ENCODE measurements at places on chromosomes 5 and 9.

DNA sequence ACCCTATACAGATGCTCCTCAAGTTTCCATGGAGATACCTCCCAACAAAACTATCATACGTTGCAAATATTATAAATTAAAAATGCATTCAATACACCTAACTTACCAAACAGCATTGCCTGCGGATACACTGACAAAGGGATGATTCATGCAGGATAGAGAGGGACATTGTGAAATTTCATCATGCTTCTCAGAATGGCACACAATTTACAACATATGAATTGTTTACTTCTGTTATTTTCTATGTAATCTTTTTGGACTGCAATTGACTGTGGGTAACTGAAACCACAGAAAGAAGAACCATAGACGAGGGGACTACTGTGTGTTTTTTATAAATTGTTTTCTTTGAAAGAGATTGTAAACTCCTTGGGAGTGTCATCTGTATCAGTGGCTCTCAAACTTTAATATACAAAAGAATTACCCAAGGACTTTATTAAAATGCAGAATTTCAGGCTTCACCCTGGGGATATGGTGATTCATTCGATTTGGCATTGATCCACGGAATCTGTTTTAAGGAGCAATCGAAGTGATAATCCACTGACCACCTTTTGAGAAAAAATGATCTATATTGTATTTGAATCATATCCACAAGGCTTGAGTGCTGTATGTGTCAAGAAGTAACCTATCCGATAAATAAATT is 146.4 kb downstream of the SGCD start:
- no peak for DNase-seq

DNA sequence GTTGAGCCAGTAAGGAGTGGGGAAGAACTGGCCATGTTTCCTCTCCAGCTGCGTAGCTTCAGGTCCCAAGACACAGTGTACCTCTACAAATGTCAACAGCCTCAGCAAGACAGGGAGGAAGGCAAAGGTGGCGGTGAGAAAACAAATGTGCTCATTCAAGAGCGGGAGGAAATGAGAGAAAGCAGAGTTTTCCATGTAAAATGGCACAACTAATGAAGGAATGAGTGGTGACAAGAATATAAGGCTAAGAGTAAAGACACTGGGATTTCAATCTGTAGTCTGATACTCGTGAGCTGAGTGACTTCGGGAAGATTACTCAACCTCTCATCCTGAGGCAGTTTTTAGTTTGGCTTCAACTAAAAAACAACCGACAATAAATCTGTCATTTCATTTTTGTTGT is 67.6 kb downstream of the DPYSL3 start:
- DNase-seq = no peak

DNA sequence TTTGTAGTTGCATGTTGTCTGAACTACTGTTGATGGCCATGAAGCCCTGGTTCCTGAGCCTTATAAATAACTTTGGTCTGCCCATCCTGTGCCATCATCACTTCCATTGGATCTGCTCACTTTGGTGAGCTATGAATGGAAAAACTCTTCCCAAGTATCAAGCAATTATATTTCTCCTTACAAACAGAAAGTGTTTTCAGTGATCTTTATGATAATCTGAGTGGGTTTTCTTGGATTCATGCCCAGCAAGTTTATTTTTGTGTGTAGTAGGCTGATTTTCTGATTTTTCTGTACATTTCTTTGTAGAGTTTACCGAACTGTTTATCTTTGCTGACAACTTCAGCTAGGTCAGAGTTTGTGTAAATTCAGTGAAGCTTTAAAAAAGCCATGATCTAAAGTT is 31.0 kb downstream of the CAMK4 start:
- DNase-seq = no peak

GRCh38 chr5:171774418-171774817 is 11.2 kb upstream of the SMIM23 start:
- no peak for DNase-seq

DNA sequence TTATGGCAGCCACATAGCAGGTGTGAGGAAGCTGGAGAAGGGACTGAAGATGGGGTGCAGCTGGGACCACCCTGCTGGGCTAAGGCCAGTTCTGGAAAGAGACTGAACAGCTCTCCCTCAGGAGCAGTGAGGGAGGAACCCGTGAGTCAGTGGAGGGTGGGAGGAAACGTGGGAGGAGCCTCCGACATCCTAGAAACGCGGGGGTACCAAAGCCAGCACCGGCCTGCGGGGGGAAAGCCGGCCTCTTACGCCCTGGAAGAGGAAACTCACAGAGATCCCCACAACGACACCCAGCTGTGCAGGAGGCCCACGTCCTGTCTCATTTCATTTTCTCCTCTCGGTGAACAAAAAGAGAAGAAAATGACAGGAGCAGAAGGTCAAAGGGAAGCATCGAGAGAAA is 185.8 kb upstream of the IRX4 start:
- no peak for DNase-seq

DNA sequence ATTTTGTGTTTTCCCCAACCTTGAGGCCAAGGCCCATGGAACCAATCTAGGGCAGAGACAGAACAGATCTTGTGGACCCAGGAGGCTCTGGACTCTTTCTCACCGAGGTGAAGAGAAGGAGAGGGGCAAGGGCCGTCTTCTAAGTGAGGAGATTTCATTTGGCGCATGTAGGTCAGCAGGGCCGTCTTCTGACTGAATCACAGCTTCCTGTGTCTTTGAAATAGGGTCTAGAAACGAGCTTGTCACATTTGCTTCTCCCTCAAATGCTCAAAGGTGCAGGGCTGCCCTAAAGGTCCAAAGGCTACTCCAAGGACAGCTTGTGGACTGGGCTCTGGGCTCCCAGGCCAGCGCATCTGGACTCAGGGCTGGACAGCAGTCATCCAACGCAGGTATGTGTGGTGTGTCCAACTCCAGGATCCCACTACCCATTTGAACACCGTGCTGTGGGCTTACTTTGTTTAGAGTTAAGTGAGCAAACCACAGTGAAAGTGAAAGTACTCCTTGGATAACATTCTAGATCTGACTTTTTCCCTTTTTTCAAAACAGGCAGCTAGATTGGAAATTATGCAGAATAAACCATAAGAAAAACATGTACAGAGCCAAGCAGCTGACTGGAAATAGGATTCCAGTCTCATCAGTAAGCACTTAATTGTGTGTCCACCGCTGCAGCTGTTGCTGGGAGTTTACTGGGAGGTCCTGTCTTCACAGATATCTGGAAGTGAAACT is 357.0 kb downstream of the GADD45G start:
- peak; percentile 31 for DNase-seq

DNA sequence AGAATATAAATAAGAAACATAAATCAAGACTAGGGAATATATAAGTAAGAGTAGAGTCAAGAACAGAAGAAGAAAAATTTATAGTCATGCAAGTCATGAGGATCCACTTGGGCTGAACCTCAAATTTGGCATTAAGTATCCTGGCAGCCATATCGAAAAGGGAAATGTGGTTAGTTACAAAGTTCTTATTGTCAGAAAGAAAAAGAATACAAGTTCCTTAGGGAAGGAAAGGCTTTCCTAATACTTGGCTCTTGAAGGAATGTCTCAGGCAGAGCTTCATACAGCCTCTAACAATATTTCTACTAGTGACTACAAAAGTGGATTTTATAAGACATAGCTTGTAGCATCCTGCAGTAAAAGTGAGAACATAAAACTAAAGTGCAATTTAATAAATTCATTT is 45.4 kb downstream of the TMEM252 start:
- peak; percentile 12 for DNase-seq

GRCh38 chr5:5363045-5363444 is 59.4 kb upstream of the ICE1 start:
- DNase-seq = no peak

GRCh38 chr5:90251447-90251846 is 158.1 kb downstream of the CETN3 start:
- no peak for DNase-seq
